ENCODE measurements at places on chromosomes 13 and 19.
A peak's percentile ranks its signal among the peaks of the same experiment; 100 is the strongest.

- no peak for DNase-seq
Observed at GRCh38 chr19:27660428-27660827, 1552.5 kb downstream of the UQCRFS1 start.

DNA sequence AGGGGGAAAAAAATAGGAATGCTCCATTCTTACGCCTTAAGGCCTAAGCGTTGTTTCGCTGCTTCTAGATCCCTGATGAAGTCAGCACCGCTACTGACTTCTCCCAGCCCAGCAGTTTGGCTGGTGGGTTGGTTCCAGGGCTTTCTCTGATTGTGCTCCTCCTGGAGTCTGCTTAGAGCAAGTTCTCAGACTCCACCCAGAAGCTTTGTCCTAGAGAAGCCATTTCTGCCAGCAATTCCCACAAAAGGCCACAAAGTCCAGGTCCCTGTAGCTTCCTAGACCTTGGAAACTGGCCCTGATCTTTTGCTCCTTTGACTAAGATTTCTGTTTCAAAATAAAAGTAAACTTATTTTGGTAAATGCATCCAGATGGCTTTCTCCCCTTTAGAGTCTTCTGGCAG lies 65.4 kb downstream of the KCTD12 start:
- no peak for DNase-seq

DNA sequence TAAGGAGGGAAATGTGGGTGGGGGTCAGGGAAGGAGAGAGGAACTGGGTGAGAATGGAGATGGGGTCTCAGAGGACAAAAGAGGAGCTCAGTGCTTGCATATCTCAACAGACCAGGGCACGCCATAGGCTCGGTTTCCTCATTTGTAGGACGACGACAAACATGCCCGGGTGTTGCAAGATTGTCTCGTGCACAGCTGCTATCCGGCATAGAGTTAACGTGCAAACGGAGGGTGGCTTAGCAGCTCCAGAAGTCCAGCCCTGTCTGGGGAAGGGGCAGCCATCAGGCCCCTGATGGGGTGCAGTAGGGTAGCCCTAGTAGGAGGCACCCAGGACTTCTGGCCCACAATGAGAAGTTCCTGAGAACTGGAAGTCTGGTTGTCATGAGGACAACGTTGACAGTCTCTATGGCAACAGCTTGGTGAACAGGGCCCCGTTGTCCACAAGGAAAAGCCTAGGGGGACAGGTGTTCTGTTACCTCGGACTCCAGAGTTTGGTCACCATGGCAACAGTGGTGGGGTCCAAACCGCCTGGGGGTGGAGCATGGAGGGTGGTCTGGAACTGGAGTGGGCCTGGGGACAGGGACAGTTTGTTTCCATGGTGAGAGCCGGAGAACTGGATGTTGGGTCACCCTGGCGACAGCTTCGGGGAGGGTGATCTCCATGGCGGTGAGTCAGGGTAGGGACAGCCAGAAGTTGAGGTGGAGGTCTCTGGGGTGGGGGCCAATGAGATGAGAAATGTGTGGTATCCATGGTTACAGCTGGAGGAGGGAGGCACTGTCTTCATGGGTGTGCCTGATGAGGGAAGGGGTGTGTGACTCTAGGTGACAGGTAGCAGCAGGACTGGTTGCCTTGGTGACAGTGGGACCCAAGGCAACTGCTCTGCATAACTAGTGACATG lies 16.8 kb downstream of the TM6SF2 start:
- no peak for DNase-seq

GRCh38 chr19:12685831-12686230 lies 2.0 kb upstream of the GNG14 start:
- no peak for DNase-seq

GRCh38 chr13:37481011-37481884 lies 117.3 kb downstream of the POSTN start:
- no peak for DNase-seq

DNA sequence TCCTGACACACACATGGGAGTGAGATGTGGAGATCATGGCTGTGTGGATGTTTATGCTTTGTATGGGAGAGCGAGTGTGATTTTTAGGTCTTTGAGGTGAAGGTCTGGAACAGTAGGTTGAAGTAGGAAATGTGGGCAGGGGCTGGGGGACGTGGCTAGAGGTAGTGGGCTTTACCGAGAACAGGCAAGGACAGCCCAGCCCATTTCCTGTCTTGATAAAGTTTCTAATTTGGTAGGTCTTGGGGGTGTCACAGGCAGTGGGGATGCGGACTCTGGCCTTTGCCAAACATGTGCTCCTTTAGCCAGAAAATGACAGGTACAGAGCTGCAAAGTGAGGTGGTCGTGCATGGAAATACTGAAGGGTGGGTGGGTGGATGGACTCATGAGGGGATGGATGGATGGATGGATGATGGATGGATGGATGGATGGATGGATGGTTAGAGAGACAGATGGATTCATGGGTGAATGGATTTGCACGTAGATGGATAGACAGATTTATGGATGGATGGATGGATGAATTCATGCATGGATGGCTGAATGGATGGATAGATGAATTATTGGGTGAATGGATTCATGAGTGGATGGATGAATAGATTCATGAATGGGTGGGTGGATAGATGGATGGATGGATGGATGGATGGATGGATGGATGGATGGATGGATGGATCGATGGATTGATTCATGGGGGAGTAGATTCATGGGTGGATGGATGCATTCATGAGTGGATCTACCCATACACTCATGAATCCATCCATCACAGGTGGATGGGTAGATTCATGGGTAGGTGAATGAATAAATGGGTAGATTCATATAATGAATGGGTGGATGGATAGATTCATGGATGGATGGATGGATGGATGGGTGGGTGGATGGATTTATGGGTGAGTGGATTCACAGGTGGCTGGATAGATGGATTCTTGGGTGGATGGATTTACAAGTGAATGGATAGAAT lies 69.3 kb upstream of the USE1 start:
- no peak for DNase-seq

GRCh38 chr19:10389863-10390262 lies 9.5 kb upstream of the TYK2 start:
- peak; percentile 30 for DNase-seq

DNA sequence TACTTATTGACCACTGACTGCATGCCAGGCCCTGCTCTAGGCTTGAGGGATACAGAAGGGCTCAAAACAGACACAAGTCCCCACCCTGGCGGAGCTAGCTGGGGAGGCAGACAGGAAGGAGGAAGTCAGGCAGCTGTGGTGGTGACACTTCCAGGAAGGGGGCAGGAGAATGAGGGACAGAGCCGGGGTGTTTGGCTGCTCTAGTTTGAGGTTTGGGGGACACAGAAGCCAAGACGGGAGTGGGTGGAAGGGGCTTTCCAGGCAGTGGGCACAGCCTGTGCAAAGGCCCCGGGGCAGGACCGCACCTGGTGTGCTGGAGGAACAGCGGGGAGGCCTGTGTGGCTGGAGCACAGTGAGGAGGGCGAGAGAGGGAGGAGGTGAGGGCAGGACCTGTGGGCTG lies 4.0 kb downstream of the MRPL54 start:
- DNase-seq, result no peak

DNA sequence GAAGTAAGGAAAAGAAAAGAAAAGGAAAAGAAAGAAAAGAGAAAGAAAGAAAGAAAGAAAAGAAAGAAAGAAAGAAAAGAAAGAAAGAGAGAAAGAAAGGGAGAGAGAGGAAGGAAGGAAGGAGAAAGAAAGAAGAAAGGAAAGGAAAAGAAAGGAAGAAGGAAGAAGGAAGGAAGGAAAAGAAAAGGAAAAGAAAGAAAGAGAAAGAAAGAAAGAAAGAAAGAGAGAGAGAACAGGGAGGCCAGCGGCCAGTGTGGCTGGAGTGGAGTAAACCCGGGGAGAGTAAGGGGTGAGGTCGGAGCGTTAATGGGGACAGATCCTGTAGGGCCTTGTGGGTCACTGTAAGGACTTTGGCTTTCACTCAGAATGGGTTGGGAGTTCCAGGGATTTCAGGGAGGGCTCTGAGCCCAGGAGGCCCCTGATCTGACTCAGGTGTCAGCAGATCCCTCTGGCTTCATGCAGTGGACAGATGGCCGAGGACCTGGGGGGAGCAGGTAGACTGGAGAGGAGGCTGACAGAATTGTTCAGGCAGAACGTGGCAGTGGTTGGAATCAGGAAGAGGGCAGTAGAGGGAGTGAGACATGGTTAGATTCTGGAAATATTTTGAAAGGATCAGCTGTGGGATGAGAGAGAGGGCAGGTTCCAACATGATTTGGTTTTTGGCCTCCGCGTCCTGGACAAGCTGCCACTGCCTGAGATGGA lies 19.8 kb upstream of the FXYD3 start:
- no peak for DNase-seq

GRCh38 chr13:112994084-112994780 lies 25.2 kb downstream of the MCF2L start:
- DNase-seq, result no peak

GRCh38 chr13:111303559-111303958 lies 16.9 kb upstream of the TEX29 start:
- DNase-seq, result no peak

DNA sequence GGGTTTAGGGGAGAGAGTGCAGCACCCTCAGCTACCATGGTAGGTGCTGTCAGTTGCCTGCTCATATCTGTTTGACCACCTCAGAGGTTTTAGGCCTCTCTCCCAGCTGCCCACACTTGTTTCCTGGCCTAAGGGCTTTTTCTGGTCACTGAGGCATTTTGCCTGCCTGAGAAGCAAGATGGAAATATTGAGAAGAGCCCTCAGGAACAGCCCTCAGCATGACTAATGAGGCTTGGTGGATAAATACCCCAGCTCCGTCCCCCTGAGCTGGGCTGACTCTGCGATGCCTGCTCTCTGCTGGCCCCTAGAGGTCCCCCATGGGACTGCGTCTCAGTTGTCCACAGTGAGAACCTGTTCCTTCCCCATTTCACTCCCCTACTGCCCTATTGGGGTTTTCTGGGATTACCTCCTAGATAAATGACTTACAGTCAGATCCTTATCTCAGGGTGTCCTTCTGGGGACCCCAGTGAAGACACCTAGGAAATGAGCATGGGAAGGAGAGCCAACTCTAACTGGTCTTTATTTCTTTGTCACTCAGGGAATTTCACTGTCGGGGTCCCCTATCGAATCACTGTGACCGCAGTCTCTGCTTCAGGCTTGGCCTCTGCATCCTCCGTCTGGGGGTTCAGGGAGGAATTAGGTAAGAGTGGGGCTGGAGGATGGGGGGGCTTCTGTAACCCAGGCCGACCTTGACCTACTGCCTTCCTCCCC lies 13.3 kb downstream of the PALM3 start:
- peak; percentile 81 for DNase-seq

DNA sequence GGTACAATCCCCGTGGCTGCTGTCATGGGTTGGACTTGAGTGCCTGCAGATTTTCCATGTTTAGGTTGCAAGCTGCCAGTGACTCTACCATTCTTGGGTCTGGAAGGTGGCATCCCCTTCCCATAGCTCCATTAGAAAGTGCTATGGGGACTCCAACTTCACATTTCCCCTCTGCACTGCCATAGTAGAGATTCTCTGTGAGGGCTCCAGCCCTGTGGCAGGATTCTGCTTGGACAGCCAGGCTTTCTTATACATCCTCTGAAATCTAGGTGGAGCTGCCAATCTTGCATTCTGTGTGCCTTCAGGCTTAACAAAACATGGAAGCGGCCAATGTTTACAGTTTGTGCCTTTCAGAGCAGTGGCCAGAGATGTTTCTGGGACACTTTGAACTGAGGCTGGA lies 636.2 kb downstream of the SLITRK6 start:
- DNase-seq, result no peak

GRCh38 chr19:5193192-5193591 lies 147.4 kb downstream of the PTPRS start:
- no peak for DNase-seq
